ENCODE measurements at places on chromosomes 7 and 10.

DNA sequence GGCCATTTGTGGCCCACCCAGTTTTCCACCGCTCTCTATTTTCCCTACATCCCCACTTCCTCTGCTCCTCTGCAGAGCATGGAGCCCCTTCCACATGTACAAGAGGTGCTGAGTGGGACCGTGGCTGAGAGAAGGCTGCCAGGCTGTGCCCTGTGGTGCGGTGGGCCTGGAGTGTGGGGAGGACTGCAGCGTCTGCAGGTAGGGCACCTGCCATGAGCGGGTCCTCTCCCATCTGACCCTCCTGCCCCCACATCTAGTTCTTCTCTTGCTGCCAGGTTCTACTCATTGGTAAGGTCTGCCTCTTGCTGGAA is 145.6 kb upstream of the FAM20C start:
- no peak for DNase-seq

DNA sequence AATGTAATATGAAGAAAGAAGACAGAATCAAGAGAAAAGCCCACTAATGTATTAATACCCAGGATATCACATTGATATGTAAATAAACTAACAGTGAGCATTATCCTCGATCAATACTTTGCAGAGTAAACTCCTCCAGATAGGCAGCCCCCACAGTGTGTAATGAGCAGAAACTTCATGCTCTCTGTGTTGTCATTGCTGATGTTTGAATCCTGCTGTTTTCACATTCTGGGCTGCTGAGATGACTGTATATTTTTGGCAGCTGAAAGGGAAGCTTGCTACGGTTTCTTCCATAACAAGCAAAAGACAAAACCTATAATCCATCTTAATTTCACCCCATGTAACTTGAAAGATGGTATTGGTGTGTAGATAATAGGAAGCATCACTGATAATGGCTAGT is 15.3 kb upstream of the THSD7A start:
- DNase-seq, result no peak

- DNase-seq, result no peak
These were observed 14.7 kb downstream of the LZTS2 start for GRCh38 chr10:101014230-101014884.

- DNase-seq, result no peak
These were observed 203.6 kb upstream of the AKR1E2 start for GRCh38 chr10:4622384-4622783.

DNA sequence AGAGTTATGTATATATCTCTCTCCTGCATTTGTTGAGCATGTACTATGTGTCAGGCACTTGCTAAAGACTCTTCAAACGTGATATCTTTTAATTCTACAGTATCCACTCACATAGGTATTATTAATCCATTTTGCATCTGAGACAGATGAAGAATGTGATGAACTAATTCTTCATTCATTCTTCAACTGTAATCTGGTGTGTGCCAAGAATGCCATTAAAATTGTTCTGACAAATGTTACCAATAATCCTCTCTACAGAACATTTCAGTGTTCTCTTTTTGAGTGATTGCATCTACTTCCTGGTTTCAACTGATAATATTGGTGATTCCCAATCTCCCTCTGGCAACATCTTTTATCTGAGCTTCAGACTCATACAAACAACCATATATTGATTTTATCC is 18.0 kb upstream of the INHBA start:
- DNase-seq, result no peak

DNA sequence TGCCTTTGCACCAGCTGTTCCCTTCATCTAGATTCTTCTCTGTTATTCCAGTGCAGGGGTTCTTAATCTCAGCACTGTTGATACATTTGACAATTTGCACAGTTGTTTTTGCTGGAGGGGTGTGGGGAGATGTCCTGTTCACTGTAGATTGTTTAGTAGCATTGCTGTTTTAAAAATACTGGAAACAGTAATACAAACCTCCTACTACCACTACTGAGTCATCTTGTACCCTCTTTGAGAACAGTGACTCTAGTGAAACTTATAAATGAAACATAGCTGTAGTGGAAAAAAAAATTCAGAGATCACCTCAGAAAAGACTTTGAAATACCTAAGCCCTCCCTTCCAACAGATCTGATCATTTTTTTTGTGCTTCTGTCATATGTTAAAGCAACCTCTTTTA is 154.8 kb upstream of the TMEM196 start:
- no peak for DNase-seq

DNA sequence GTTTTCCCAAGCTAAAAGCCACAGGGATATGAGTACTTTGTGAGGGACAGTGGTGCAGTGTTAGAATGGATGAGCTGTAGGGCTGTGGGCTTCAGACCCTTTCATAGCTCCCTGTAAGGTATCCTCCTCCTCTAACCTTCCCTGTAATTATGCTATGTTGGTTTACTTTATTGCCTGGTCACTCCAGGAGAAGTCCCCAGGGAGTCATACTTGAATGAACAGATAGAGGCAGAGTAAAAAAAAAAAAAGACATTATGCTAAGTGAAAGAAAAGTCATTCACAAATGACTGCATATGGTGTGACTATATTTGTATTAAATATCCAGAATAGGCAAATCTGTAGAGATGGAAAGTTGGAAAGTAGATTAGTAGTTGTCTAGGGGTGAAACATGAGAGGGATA is 434.4 kb downstream of the AUTS2 start:
- no peak for DNase-seq

All from renal cortex interstitium (tissue), 15 donors.